ENCODE measurements at places on chromosomes 16 and 17.

- DNase-seq, result no peak
These were observed 28.4 kb upstream of the MRTFB start for GRCh38 chr16:14042706-14043105.

GRCh38 chr17:81635973-81636504 is 873 bp downstream of the NPLOC4 start:
- no peak for DNase-seq

GRCh38 chr17:17985555-17985954 is 12.9 kb downstream of the DRC3 start:
- no peak for DNase-seq

GRCh38 chr17:30239089-30239462 is 3.6 kb upstream of the SLC6A4 start:
- no peak for DNase-seq

All from hippocampal formation (tissue), 2 donors.